ENCODE measurements at places on chromosomes 2 and 18.

DNA sequence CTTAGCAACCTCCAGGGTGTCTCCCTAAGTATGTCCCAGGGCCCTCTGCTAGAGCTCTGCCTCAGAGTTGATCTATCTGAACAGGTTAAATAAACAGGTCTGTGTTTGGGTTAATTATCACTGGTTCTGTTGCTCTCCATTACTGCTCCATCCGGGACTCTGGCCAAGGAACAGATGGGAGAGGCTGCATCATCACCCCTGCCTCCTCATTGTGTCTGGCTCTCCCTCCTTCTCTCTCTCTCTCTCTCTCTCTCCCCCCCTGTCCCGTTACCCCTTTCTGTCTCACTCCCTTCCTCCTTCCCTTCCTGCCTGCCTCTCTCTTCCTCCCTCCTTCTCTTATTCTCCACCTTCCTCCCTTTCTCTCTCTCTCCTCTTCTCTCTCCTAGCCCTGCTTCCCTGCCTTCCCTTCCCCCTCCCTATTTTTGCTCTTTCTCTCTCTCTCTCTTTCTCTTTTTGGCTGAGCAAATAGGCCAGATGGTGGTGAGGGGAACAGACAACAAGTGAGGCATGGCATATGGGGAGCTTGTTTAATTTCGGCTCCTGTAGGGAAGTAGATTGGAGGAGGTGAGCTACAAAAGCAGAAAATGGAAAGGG is 62.1 kb downstream of the SETBP1 start:
- no peak for DNase-seq

DNA sequence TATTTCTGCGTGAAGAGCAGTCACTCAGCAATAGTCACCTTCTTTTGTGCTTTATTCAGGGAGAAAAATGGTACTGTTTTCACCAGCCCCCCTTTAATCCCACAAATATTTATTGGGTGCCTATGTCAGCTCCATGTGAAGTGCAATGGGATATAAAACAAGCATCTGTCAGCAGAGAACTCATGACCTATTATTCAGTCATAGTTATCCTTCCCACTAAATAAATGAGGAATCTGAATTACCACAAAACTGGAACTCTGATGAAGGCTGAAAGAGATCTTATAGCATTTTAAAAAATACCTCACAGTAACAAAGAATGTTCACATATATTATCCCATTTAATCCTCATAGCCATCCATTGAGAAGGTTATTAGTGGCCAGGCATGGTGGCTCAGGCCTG is 45.8 kb downstream of the DHX57 start:
- no peak for DNase-seq

DNA sequence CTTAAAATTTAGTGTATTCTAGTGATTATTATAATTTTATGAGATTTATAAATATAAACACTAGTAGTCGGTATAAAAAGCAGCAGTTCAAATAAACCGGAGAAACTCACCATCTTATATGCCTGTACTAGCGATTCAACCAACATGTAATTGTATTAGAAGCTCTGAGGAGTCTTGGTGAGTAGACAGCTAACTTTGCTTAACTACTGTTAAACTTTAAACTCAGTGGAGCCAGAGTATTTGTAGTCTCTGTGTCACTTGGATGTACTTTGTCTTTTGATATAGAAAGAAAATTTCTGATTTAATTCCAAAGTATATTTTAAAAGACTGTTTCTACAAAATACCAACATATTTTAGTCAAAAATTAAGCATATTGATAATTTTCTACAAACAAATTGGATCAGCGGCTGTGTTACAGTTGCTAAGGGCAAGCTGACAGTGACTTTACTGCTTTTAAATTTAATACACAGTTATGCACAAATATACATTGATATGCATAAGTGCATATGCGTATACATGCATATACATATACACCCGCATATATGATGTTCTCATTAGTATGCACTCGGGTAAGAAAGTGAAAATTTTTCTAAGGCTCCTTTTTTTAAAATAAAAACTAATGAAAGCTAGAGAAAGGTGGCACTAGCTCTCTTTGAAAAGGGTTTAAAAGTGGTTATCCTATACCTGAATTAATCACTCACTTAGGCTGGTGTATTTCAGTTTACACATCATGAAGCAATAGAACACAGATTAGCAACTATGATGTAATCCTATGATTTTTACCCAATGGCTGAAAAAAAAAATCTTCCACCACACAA is 374.5 kb downstream of the NCKAP5 start:
- no peak for DNase-seq

- DNase-seq: no peak
Measured at GRCh38 chr2:32960647-32961403, 14.1 kb downstream of the LTBP1 start.

- DNase-seq: no peak
Measured at GRCh38 chr2:133660510-133660909, 92.2 kb upstream of the NCKAP5 start.

DNA sequence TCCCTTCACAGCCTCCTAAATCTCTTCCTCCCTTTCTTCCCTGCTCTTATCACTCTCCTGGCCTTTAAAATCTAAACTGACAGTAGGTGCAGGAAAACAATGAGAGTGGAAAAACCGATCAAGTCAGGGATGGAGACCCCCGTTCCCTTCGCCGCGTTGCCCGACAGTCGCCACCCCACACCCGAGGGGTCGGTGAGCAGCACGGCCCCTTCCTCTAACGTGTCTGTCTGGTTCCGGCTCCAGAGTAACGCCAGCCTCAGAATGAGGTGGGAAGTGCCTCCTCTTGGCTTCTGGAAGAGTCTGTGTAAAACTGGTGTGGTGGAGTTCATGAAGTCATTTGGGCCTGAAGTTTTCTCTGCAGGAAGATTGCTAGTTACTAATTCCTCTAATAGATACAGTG is 138.6 kb downstream of the NFATC1 start:
- no peak for DNase-seq

DNA sequence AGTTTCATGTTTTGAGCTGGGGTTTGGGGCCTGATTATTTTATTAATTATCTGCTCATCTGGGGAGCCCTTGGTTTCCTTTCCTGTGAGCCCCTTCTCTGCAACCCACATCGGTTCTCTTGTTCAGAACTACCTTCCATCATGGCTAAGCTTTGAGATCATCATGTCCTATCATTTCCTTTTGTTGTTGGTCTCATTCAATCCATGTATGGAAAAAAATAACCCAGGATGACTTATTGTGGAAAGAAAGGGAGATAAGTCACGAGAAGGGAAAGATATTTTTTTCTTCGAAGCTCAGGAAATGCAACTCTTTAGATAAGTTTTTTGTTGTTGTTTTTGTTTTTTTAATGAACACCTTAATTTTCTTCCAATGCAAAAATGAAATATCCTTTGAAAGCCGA is 43.7 kb downstream of the EHD3 start:
- no peak for DNase-seq

GRCh38 chr2:182741620-182742019 is 25.6 kb downstream of the DNAJC10 start:
- no peak for DNase-seq

DNA sequence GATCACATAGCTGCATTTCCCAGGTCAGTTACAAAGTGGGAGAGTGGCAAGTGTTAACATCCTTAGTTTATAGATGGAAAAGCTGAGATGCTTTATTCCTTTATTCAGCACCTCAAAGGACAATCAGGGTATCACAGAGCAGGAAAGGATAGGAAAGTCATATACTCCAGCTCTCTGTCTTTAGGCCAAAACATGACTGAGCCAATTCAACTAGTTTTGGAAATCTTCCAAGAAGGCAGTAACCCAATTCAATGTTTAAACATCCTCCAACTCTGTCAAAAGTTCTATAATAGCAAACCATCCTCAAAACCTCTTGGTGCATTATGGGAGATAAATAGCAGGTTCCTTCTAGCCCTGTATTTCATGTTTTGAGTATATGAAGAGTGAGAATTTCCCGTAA is 25.2 kb downstream of the CASP8 start:
- DNase-seq: no peak

DNA sequence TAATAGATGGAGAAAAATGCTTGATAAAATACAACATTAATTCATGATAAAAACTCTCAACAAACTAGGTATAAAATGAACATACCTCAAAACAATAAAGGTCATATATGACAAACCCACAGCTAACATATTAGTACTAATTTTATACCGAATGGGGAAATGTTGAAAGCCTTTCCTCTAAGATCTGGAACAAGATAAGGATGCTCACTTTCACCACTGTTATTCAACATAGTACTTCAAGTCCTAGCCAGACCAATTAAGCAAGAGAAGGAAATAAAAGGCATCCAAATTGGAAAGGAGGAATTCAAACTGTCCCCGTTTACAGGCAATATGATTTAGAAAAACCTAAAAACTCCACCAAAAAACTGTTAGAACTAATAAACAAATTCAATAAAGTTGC is 61.5 kb upstream of the CTIF start:
- no peak for DNase-seq

DNA sequence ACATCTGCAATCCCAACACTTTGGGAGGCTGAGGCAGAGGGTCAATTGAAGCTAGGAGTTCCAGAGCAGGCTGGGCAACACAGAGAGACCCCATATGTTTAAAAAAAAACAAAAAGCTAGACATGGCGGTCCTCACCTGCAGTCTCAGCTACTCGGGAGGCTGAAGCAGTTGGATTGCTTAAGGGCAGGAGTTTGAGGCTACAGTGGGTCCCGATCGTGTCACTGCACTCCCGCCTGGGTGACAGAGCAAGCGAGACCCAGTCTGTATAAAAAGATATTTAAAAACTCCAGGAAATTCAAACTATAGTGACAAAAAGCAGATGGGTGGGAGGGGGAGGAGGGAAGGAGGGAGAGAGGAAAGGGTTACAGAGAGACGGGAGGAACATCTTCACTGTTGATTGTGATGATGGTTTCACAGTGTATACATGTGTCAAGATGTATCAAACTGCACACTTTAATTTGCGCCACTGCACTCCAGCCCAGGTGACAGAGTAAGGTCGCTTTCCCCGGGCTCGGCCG is 942 bp upstream of the ZNF236 start:
- DNase-seq: no peak

DNA sequence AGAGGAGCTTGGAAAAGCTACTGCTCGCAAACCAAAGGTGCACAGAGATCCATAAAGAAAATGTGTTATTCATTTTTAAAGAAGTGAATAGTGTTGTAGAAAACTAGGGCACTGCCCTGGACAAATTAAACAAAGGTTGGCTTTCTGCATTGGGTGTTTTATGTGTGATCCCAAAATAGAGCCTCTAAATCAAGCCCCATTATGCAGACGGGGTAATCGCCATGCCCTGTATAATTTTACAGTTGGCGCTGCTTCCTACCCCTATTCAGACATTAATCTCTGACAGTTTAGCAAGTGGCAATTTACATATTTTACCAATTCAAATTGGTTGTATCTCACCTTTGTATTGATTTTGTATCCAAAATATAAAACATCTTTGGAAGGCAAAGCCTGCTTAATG is 109.1 kb downstream of the PID1 start:
- DNase-seq: no peak

DNA sequence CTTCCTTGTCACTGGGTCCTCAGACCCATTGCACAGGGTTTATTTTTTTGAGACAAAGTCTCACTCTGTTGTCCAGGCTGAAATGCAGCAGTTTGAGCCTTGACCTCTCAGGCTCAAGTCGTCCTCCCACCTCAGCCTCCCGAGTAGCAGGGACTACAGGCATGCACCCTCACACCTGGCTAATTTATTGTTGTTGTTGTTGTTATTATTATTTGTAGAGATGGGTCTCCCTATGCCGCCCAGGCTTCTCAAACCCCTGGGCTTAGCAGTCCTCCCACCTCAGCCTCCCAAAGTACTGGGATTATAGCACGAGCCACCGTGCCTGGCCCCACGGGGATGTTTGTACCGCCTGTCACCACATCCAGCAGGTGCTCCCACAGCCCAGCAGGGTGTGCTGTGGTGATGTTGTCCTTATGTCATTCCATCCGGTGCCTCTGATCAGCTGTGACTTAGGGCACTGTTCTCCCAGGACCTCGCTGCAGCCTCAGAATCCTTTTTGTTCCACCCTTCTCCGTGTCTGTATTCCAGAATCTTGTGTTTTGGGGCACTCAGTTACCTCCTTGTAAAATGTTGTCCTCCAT is 182.3 kb downstream of the INO80D start:
- peak; percentile 46 for DNase-seq

DNA sequence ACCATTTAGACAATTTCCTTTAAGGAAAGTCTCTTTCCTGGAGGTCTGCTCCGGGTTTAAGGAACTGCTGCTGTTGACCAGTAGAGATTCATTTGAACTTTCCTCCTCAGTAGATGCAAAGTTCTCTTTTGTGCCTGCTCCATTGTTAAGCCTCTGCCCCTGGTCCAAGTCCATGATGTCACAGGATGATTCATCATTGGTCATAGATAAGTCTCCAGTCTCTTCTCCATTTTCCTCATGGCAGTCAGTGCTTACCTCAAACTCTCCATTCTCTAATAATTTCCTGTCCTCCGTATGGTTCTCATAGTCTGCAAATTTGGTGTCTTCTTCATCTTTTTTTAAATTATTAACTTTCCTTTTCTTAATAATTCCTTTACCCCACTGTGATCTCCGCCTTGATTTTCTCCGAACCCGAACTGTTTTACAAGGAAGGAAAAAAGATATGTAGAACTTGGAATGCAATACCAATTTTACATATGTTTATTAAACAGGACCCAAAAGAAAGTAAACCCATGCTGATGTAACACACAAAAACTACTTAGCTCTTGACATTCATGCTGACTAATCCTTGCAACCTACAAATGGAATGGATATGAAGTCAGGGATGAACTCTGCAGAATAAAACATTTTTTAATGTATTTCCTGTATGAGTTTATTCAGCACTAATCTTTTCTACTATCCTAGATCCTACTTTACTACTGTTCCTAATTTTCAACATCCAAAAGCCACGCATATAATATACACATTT is 169.1 kb downstream of the ATAD2B start:
- DNase-seq: no peak

- no peak for DNase-seq
Measured at GRCh38 chr18:77136076-77136718, 3.6 kb upstream of the MBP start.

GRCh38 chr2:69118609-69119008 is 105.6 kb downstream of the ANTXR1 start:
- no peak for DNase-seq

GRCh38 chr18:10798727-10799550 is 273.1 kb downstream of the NAPG start:
- peak; percentile 73 for DNase-seq

DNA sequence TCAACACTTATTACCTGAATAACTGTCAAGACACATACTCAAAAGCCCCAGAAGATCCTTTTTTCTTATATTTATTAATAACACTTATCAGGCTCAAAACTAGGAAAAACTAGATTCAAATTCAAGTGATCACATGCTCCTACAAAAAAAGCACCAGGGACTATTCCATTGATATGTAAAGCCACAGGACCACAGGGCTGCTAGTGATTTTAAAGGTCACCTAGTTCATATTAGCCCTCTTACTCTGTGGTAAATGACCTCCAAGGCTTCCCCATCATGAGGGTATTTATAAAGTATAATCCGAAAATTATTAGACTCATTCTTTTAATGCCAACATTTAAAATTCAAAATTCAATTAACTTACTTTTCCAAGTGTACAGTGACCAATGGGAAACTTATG is 52.5 kb downstream of the LRPPRC start:
- no peak for DNase-seq

DNA sequence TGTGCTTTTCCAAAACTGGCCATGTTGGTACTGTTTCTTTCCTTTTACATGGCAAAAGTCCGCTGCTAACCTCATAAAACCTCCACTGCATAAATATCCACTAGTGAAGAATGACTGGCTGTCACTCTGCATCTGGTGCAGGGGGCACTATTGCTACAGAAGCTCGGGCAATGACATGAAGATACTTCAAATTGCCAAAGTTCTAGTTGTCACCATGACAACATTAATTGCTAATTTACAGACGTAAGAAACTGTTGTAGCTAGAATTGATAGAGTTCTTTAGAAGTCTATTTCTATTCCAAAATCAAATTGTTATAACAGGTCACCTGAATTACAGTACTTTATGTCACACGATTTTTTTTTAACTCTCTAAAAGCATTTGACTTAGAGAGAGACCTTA is 845 bp downstream of the CFAP210 start:
- peak; percentile 47 for DNase-seq

All from stomach (tissue), 19 donors.